ENCODE measurements at places on chromosomes 5 and 9.

DNA sequence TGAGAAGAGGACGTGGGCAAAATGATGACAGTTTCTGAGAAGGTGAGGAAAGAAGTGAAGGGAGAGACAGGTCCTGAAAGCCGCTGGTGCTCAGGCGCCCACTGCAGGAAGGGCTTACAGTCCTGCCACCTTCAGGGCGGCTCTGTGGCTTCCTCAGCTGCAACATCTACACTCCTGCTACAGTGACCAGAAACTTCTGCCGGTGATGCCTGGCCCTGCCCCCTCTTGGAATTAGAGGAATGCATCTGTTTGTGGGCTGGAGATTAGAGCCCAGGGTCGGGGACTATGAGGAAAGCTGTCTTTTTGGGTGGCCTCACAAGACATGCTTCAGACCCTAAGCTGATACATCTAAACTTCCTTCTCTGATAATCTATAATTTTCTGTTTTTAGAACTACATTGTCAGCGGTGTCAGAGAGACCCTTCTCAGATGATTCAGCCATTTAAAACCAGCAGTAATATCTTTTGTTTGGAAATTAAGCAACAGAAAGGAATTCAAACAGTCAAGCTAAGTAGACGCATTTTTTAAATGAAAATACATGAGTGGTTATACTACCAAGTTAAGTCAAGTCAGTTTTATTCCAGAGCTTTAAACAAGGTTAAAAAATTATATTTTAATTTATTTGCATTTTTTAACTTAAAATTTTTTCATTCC lies 30.4 kb downstream of the PRDM6 start:
- DNase-seq = no peak

DNA sequence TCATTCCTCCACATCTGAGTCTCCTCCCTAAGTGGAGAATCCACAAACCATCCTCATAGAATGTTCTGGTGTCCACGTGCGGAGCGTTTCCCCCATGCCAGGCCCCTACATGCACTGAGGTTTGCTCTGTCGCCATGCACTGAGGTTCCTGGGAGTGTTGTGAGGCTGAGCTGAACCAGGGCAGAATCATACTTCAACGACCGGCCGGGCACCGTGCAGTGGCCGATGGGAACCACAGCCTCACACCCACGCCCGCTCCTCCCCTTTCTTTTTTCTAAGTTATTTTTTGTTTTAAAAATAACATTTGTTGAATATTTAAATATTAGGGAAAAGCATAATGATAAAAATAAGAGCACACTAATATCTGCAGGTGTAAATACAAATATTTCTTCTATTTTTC lies 260.4 kb upstream of the IRX4 start:
- no peak for DNase-seq

DNA sequence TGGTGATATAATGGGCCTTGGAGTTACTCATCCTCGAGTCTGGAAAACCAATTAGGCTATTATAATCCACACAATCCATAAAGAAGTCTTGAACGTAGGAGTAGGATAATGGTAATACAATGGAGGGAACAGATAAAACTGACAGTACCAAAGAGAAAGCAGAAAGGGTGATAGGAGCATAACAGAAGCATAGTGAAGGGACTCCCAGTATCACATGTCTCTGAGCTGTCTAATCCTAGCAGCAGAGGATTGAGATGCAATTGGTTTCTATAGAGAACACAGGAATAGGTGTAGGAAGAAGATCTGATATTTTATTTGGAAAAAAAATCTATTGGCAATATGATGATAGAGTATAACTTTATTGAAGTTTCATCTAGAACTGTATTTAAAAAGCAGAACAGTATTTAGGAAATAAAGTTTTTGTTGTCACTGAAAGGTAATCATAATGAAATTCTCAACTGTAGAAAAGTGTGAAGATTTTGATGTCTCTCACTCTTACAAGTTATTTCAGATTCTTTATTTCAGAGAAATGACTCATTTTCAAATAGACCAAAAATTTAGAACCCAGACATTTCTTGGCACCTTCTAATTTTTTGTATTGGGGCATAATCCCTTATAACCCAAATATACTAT lies 25.4 kb downstream of the SRFBP1 start:
- no peak for DNase-seq

GRCh38 chr9:132896906-132897305 lies 18.2 kb downstream of the SPACA9 start:
- no peak for DNase-seq

DNA sequence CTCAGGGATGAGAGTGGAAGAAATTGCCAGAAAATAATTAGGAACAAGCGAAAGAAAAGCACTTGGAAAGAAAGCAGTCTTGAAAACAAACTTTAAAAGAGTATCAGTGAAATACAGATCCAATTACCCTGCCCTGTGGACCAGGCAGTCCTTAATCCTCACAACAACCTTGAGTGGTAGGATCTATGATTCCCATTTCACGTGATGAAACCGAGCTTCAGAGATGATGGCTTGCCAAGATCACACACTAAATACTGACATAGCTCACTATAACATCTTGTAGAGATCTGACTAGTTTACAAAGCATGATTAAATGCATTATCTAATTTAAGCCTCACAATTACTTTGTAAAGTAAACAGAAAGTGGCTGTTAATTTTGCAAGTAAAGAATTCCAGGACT lies 55.5 kb upstream of the ABCA1 start:
- DNase-seq = no peak

DNA sequence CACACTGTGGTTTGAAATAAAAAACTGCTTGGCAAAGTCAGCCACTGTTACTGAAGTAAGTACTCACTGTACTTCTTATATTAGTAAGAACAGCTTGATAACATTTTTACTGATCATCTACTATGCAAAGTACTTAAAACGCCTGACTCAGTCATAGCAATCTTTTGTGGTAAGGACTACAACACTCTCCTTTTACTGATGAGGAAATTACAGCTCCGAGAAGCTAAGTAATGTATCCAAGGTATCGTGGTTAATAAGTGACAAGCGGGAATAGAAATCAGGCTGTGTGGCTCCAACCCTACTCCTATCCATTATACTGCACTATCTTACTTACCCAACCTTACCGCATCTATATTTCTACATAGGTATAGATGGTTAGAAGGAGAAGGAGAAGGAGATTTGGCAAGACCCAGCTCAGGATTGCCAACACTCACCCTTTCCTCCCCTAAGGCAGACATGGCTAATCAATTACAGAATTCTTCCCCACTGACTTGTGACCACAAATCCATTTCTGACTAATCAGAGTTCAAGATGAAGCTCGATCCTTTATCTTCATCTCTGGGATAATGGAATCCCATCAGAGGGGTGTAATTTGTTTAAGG lies 281.4 kb downstream of the SPOCK1 start:
- DNase-seq = no peak

- DNase-seq = no peak
These were observed 6.8 kb upstream of the LHX3 start for GRCh38 chr9:136211441-136212344.

GRCh38 chr9:127380479-127380878 lies 16.5 kb upstream of the SLC2A8 start:
- DNase-seq = no peak

- DNase-seq = peak; percentile 9
These were observed 166.8 kb downstream of the ARHGEF28 start for GRCh38 chr5:73792687-73793320.

DNA sequence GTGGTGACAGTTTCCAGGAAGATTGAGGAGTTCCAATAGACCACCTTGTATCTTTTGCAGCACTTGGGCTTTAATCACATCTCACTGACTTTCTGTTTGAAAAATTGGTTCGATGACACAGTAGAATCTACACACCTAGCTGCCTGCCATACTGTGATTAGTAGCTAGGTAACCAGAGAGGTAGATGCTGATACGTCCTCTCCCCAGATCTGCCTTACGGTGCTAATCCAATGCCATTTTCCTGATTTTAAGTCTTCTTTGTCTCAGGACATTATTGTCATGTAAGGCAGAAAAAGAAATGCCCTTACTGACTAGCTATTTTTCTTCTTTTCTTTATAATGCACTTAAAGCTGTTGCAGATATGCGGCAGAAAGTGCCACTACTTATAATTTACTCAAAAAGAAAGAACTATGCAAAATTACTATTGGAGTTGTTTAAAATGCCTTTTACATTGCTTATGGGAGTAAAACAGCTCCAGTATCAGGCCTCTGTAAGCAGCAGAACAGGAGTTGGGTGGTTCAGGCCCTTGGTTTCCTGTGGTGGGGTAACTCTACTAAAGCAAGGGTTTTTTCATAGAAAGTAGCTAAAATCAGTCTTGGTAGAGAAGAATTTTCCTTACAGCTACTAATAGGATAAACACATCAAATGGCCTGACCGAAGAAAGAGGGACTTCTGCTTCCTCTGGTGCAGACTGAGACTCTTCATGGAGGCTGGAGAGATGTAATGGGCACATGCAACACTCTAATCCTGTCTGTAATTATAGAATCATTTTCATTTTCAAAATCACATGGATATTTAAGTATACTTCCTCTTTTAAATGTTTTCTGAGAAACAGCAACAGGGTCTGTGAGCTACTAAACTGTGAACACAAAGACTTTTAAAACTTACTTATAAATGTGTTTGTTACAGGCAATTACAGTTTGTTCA lies 177.2 kb downstream of the MAPKAP1 start:
- DNase-seq = no peak

DNA sequence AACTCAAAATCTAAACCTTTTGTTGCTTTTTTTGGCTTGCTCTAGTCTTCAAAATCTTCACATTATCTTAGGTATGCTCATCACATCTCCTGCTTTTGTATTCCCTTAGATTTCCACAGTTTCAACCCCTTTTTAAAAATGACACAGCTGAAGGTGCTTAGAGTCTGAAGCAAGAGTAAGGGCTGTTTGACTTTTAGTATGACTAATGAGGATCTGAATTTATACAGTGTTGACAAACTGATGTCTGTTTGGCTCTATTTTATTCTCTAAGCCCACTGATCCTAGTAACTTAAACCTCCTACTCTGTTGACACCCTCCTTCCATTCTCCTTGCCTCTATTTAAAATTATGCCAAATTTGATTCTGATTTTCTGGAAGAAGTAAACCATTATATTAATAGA lies 200.1 kb downstream of the MCTP1 start:
- DNase-seq = no peak

GRCh38 chr9:33472881-33473615 lies 676 bp downstream of the NOL6 start:
- DNase-seq = no peak

GRCh38 chr5:118902656-118903438 lies 85.5 kb downstream of the DTWD2 start:
- DNase-seq = no peak

DNA sequence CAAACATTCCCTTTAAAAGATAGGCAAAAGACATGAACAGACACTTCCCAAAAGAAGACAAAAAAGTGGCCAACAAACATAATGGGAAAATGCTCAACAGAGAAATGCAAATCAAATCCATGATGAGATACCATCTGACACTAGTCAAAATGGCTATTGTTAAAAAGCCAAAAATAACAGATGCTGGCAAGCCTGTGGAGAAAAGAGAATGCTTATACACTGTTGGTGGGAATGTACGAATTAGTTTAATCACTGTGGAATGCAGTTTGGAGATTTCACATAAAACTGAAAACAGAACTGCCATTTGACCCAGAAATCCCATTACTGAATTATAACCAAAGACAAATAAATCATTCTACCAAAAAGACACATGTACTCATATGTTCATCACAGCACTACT lies 58.3 kb upstream of the WDR41 start:
- DNase-seq = no peak

- DNase-seq = no peak
These were observed 29.0 kb downstream of the ACO1 start for GRCh38 chr9:32413424-32413823.

- no peak for DNase-seq
These were observed 68.2 kb downstream of the THBS4 start for GRCh38 chr5:80103371-80103770.

DNA sequence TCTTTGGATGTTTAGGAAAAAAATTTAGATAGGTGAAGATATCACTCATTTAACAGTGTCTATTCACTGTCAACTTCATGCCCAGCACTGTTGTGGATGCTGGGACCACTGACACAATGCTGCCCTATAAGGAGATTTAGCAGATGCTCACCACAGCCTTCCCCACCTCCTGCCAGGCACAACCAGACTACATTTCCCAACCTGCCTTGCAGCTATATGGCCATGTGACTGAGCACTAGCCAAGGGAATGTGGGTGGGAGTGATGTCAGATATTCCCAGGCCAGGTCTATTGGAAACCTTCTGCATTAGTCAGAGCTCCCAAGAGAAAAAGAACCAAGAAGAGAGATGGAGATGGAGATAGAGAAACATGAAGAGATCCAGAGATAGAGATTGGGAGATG lies 302.6 kb upstream of the TAS2R1 start:
- DNase-seq = no peak

DNA sequence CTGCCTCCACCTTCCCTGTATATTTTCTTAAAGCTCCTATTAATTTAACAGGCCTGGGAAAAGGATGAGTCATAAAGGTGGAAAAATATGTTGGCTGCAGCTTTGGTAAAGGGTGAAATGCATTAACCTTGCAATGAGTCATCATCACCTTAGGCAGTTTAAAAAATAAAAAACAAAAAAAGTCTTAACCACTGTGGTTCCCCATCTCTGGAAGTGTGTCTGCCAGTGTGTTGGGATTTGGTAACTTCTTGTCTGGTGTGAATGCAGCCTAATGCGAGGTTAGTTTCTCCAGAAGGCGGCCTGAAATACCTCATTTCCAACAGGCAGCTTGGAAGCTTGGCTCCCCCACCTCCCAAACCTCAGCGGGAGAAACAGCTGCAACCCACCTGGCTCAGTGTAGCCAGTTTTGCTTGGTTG lies 265.3 kb upstream of the GAS1 start:
- DNase-seq = no peak

- DNase-seq = no peak
These were observed 49.0 kb downstream of the CDO1 start for GRCh38 chr5:115767424-115767823.

DNA sequence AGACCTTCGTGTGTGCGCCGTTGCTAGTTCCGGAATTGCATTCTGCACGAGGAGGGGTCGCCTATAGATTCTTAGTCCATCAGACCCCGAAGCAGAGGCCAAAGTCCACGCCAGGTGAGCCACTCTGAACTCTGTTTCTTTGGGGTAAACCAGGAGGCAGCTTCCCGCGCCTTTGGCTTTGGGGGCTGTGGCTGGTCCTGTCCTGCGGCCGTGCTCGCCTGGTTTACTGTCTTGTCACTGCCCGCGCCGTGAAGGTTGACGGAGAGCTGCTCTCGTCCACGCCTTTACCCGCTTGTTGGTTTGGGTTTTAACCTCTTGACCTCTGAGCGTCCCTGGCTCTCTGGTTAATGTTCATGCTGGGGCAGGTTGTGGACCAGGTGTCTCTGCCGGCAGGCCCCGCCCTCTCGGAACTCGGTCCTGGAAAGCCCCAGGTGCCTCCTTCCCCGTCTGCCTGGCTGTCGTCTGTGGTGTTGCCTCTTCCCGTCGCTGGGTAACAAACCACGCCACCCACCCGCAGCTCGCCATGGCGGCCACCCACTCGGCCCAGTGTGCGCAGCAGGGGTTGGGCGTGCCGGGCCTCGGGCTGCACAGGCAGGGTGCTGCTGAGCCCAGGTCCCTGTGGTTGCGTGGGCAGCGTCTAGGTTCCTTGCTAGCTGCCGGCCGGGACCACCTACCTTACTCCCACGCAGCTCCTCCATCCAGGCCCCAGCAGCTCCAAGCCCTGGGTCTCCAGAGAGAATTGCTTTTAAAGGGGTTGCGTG lies 44.6 kb upstream of the CACNA1B start:
- DNase-seq = no peak

- no peak for DNase-seq
These were observed 17.0 kb downstream of the NIPSNAP3B start for GRCh38 chr9:104780796-104781395.
